Activated naive CD4-positive, alpha-beta T cell treated with anti-CD3 and anti-CD28 coated beads for 36 hours (primary cell): ENCODE measurements at places on chromosomes 2 and 18. TPM values are rescaled to one million over a fixed set of nuclear protein-coding genes. Genes with fewer than 3 reads are reported as not detected.

PLEK gene
- total RNA-seq, result 1.1 TPM

OR6B3 gene
- not detected for total RNA-seq

ANTXR1 gene
- not detected for total RNA-seq

STAM2 gene
- total RNA-seq, result 9.6 TPM

MROH2A gene
- total RNA-seq, result not detected

IMMT gene
- 164 TPM for total RNA-seq

- no peak for DNase-seq
Measured at GRCh38 chr2:69559442-69560146, 83.9 kb downstream of the AAK1 start.

DNA sequence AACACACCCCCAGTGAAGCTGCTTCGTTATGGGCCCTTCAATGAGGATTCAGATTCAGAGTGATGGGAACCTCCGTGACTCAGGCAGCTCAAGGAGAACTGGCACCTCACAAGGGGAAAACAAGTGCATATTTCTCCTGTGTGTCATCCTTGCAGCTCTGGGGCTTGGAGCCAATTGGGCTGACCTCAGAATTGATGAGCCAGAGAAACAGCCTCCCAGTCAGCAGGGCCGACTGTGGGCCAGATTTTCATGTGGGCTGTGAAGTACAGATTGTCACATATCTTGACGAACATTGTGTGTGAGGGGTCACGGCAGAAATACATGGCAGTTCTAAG is 189.6 kb upstream of the SP5 start:
- DNase-seq, result no peak

DNA sequence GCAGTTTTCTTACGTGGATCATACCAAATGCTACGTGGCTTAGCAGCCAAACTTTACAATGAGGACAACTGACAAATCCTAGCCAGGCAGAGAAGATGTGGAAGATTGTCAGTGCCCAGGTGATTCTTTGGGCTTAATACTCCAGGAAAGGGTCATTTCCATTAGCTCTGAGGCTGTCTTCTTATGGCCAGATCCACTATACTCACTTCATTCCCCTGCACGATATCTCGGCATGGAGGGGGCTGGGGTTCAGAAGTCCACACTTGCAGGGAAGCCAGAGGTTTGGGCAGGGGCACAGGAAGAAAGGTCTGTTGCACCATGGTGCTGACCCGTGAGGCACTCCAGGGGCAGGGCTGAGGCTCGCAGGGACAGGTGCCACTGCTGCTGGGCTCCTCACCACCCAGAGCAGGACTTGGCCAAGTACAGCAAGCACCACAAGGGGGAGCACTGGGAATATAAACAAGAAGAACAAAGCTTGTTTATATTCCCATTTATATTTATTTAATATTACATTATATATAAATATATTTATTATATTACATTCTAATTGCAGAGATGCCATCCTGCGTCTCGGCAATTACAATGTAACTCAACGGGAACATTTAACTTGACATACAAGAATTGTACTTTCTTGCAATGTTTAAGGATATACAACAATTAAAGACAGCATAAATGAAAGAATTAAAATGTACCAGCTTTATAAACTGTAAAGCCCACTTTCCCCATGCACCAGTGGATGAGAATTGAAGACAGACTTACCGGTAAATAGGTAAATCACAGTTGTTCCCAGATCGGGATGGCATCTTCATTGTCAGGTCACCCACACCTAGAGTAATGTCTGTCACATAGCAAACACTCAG is 27.2 kb downstream of the CLUL1 start:
- peak; percentile 81 for DNase-seq

DNA sequence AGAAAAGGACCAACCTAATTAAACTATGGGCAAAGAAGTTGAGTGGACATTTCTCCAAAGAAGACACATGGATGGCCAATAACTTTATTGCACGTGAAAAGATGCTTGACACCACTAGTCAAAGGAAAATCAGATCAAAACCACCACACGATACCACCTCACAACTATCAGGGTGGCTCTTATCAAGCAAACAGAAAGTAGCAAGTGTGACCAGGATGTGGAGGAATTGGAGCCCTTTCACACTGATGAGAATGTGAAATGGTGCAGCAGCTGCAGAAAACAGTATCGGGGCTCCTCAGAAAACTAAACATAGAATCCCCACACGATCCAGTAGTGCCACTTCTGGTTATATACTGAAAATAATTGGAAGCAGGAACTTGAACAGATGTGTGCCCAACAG is 72.2 kb upstream of the ALKAL2 start:
- no peak for DNase-seq

DNA sequence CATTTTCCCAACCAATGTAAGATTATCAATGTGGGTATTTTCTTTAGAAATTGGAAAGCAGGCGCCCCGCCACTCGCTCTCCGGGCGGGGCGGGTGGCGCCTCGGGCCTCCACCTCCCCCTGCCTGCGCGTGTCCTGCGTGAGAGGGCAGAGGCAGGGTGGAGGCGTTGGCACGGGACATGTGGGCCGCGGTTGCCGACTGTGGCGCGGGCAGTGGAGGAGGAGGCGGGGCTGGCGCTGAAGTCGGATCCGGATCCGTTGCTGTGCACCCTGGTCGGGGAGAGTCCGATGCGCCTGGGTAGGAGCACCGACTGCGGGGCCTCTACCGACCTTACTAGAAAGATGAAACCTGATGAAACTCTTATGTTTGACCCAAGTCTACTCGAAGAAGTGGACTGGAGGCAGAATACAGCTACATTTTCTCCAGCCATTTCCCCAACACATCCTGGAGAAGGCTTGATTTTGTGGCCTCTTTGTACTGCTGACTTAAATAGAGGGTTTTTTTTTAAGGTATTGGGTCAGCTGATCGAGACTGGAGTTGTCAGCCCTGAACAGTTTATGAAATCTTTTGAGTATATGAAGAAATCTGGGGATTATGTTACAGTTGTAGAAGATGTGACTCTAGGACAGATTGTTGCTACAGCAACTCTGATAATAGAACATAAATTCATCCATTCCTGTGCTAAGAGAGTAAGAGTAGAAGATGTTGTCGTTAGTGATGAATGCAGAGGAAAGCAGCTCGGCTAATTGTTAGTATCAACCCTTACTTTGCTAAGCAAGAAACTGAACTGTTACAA is 37.9 kb downstream of the PMS1 start:
- DNase-seq, result no peak

- DNase-seq, result no peak
Measured at GRCh38 chr2:65730186-65730585, 297.8 kb upstream of the SPRED2 start.

DNA sequence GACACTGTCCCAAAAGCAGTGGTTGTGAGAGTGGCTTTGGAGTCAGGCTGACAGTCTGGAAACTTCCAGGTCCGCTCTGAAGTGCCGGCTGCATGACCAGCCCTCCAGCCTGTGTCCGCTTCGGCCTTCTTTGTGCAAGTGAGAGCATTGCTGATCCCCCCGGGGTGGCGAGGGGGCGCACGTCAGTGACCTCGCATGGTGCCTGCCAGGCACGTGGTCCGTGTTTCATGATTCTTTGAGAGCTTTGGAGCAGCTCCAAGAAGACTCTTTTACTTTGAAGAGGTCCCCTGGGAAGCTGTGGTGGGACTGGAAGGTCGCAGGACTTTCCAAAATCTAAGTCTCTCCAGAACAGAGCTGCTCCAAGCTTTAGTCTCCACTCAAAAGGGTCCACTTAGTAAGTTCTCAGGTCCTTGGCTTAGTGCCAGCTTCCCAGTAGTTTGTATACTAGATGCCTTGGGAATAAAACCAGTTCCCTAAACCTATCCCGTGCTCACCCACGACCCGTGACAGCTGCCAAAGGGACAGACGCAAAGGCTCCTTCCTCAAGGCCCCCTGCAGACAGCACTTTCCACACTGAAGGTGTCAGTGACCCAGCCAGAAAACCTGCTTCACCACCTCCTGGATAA is 68.8 kb downstream of the ADI1 start:
- no peak for DNase-seq

GRCh38 chr2:18506883-18507509 is 53.5 kb downstream of the RDH14 start:
- no peak for DNase-seq

DNA sequence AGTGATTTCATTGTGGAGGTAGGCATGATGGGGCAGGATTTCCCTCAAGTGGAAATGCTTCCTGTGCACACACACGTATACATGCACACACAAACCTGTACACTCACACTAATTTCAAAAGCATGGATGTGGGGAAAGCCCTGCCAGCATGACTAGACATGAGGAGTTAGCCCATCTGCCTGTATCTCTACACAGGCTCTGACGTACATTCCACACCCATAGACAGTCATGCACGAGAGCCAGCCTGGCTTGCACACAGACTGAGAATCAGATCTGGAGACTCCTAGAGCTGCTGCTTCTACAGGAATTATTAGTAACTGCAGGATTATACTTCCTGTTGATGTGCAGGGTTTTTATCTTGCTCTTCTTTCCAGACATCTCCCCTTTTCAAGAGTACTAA is 27.3 kb upstream of the NFU1 start:
- DNase-seq, result peak; percentile 20

DNA sequence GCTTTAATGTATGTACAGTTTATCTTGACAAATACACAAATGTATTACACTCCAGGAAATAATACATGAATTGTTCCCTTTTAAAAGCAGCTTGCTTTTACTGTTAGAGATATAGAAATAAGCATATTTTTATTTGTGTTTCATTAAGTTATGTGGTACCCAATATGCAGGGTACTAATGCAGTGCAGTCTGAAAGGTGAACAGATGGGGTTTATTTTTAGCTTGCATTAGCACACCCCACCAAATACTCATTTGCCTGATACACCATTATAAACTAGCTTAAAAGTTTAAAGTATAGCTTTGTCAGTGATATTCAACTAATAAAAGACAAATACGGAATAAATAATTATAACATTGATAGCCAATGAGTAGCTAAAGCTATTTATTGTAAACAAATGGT is 394.7 kb upstream of the ZNF804A start:
- DNase-seq, result no peak

DNA sequence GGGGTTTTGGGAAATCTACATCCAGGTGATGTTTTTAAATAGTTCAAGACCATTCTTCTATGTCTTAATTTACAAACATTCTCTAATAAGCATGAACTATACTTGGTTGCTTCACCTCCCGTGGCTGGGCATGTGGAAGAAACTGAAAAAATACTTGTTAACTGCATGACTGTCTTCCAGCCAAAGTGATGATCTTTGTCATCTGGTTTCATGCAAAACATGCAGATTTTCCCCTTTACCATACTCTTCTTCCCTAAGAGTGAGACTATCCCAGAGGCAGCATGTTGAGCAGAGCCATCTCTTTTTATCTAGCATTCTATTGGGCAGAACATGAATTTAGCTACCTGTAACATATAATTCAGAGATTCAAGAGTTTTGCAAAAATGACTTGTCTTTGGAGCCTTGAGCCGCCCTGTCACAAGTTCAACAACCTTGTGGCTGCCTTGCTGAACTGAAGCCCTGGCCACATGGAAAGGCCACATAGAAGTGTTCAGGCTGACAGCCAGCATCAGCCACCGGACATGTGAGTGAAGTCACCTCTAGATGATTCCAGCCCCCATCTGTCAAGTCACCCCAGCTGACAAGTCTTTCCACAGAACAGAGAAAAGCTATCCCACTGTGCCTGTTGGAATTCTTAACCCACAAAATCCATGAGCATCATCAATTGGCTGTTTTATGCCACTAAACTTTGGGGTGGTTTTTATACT is 142.8 kb downstream of the ANKRD44 start:
- DNase-seq, result peak; percentile 25

DNA sequence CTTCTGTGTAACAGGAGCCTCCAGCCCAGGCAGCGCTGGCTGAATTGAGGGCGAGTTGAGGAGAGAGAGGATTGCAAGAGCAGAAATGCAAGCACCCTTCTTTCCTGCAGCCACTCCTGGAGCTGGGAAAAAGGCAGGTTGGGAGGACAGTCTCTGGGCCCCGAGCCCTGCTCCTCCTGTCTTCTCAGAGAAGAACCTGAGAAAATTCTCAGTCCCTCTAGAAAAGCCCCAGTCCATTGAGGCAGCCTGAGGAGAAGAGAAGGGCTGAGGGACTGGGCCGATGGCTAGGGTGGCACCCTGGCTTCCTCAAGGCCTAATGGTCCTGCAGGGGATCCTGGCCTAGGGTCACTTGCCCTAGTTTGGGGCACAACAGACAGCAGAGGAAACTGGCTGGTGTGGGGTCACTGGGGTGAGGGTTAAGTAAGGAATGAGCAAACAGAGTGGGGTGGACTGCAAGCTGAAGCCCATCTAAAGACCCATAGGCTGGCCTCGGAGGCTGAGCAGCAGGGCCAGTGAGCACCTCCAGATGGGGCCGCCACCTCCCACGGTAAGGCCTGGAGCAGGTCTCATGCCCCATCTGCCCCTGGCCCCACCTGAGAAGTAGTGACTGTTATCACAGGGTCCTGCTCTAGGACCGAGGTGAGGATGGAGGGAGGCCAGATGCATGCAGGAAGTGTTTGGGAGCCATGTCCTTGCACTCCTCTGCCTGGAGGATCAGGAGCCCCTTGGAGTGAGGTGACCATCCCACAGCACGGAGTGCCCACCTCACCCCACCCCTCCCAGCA is 12.4 kb downstream of the CIB4 start:
- DNase-seq, result no peak

- no peak for DNase-seq
Measured at GRCh38 chr18:10042492-10042891, 128.7 kb downstream of the VAPA start.

GRCh38 chr2:85989288-85989865 is 100.6 kb upstream of the ST3GAL5 start:
- no peak for DNase-seq

DNA sequence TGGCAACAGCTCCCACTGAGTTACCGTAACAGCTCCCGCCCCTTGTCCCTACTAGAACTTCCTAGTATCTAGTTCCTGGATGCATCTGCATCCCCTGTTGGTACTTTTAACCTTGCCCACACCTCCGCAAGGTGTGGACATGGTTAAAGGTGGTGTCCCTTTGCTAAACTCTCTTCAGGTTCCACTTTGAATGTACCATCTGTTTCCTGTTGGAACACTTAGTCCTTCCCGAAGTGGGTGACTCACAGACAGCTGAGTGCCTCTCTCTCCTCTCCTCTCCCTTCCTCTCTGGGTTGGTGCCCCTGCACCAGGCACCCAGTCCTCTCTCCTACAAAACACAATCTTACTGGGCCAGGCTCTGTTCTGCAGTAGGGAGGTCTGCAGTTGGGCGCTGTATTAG is 19.6 kb upstream of the REL start:
- no peak for DNase-seq

DNA sequence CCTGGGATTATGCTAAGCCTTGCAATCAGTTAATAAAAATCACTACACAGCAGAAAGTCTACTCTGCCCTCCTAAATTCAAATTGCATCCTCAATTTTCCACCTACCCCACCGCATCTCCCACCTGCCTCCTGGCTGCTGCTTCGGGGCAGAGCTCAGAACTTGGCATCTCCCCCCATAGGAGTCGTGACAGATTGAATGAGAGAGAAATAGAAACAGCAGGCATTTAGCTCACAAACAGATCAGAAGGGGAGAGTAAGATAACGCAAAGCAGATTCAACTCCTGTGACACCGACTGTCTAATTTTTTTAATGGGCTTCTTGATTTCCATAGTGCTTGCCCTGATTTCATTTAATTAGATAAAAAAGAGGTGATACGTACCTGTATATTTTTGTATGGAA is 24.7 kb upstream of the LRRC30 start:
- no peak for DNase-seq

GRCh38 chr2:217868265-217868892 is 134.4 kb downstream of the TNS1 start:
- DNase-seq, result no peak

- peak; percentile 99 for DNase-seq
Measured at GRCh38 chr2:11154923-11155380, 315 bp upstream of the SLC66A3 start.
